Stimulated activated CD4-positive, alpha-beta T cell treated with anti-CD3 and anti-CD28 coated beads, Interleukin-2, amount 100 ng/mL, for 24 hours (primary cell): ENCODE measurements at places on chromosomes 1 and 21.

DNA sequence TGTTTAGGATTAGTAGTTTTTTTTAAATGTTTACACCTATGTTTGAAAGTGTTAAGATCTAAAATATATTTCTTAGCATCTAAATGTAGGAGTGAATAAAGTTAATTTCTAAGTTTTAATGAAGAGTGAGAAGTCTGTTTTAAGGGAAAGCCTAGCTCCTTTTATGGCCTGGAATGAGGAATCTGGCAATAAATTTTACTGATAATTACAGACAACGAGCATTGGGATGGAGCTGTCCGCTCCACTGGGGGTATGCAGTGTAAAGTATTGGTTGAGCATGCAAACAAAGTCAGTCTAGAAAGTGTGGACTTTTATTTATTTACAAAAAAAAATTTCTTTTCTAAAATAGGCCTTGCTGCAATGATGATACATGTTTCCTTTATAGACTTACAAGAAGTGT lies 19.0 kb downstream of the CLIC6 start:
- no peak for DNase-seq

DNA sequence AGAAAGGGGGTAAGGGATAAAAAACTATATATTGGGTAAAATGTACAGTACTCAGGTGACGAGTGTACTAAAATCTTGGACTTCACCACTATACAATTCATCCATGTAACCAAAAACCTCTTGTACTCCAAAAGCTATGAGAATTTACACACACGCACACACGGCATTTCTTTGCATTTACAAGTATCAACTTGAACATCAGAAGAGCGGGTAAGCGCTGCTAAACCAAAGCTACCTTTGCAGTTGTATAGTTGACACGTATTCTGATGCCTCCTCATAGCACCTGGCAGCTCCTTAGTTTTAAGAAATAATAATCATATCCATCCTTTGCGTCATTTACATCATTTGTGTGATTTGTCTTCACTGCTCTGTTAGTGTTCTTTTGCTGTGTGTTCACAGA lies 17.6 kb downstream of the CDC42BPA start:
- DNase-seq, result no peak

DNA sequence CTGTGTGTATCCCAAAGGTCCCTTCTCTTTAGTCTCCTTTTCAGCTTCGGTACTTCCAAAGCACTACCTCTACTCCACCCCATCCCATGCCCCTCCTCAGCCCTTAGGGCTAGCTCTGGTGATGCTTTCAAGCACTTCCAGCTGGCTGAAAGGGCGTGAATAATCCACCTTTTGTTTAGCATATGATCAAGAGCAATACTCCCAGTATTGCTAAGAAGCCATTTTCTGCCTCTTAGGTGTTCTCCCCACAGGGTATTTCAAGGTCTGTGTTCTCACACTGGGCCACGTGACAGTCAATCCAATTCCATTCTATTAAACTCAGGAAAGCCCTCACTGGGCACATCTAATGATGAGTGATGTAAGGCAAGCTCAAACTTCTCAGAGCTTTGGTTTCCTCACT lies 298.5 kb upstream of the PROX1 start:
- no peak for DNase-seq

- DNase-seq, result no peak
These were observed 25.1 kb downstream of the COL6A2 start for GRCh38 chr21:46122758-46123683.

GRCh38 chr1:65812065-65812464 lies 19.4 kb downstream of the PDE4B start:
- DNase-seq, result peak; percentile 55

DNA sequence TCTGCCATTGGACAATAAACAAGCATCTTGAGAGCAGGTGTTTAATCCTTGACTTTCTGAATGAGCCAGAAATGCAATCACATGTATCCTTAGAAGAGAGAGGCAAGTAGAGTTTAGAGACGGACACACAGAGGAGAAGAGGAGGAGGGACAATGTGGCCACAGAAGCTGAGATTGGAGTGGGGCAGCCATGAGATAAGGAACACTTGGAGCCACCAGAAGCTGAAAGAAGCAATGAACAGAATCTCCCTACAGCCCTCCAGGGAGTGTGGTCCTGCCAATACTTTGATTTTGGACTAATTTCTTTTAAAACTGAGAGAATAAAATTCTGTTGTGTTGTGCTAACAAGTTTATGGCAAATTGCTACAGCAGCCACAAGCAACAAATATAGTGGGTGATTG lies 141.0 kb downstream of the ATP6V1G3 start:
- DNase-seq, result no peak

GRCh38 chr21:40454057-40454456 lies 392.9 kb downstream of the DSCAM start:
- DNase-seq, result no peak

DNA sequence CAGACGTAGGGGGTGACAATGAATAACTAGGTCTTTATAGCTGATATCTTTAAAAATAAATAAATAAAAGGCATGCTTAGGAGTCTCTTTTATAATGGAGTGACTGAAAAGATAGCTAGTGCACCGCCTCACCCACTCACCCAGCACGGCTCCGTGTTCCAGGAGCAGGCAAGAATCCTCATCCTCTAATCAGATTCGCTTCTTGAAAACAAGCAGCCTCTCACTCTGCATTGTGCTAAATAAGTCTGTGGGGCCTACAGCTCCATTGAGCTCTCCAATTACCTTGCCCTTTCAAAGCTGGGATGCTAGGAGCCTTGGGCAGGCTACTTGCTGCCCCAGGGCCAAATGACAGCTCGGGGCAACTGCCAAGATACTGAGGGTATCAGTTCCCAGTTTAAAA lies 91.5 kb downstream of the TIAM1 start:
- no peak for DNase-seq

DNA sequence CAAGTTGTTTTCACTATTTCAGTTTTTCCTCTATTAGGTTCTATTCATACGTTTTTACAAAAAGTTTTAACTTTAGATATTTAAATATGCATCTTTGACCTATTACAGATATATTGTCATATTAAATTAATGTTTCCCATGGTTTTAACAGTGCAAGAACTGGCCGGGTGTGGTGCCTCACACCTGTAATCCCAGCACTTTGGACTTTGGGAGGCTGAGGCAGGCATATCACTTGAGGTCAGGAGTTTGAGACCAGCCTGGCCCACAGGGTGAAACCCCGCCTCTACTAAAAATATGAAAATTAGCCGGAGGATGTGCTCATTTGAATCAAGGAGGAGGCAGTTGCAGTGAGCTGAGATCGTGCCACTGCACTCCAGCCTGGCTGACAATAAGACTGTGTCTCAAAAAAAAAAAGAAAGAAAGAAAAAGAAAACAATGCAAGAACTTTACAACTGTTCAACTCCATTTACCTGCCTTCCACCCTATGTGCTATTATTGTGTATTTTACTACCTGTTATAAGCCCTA lies 19.8 kb upstream of the TINAGL1 start:
- no peak for DNase-seq

DNA sequence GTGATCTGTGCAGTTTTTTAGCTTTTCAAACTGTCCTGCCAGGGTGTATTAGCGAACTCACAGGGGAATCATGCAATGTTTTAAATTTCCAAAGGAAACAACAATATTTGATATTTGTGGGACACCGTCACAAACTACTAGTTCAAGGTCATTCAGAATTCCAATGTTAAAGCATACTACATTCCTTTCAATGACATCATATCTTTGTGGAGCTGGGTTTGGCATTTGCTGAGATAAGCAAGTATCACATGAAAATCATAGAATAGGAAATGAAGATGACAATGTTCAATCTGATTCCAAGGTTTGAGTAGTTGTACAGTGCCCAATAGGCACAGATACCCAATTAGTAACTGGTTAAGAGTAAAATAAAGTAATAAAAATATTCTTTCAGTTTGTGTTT lies 35.6 kb downstream of the NUF2 start:
- DNase-seq, result no peak

DNA sequence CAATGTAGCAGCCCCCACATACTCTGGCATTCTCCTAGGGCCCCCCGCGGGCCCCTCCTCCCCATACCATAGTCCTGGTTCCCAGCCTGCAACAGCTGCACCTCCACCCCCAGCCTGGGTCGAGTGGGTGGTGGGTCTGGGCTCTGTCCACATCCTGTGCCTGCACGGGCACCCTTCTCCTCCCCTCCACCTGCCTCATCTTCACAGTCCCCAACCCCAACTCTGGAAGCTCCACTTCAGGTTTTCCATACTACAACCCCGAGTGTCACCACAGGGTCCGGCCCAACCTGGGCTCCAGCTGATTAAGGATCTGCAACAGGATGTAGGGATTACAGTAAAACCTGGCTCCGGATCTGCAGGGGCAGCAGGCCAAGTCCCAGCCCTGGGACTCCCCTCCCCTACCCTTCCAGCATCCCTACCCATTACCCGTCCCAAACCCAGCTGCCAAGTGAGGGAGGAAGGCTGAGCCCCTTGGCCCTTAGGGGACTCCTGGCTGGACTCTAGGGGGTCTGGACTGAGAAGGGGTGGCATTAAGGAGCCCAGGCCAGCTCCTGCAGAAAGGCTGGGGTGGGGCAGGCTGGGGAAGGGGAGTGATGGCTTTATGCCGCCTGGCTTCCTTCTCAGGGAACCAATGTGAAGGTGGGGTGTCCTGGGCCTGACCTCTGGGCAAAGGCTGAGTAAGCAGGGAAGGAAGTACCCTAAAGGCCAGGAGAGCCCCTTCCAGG lies 116.8 kb downstream of the CASZ1 start:
- DNase-seq, result no peak

- DNase-seq, result no peak
These were observed 19.2 kb downstream of the PKP1 start for GRCh38 chr1:201302163-201303152.

DNA sequence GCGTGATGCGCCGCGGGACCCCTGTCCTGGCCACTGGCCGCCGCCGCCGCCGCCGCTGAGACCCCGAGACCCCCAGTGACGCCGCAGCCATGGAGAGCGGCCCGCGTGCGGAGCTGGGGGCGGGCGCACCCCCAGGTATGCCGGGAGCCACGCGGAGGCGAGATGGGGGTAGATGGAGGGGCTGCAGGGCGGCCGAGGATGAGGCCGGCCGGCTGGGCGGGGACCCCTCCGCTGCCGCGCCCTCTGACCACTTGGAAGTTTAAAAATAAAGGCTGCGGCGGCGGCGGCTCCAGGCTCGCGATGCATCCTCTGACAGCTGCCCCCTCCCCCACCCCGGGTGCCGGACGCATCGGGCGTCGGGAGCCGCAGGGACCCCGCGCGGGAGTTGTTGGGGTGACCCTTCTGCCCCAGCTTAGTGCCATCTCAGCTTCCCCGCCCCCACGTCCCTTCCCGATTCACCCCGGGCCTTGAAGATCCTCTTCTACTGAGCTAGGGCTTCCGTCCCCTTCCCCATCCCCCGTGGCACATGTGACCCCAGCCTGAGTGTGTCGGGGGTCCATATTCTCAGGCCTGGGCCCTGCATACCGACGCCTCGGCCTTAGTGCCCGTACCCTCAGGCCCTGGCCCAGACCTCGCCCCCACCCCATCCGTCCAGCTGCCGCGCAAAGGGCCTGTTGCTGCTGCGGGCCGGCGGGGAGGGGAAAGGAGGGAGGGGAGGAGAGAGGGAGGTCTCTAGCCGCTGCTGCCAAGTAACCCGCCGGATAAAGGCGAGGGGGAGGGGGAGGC lies 562 bp downstream of the MAP7D1 start:
- DNase-seq, result peak; percentile 71

DNA sequence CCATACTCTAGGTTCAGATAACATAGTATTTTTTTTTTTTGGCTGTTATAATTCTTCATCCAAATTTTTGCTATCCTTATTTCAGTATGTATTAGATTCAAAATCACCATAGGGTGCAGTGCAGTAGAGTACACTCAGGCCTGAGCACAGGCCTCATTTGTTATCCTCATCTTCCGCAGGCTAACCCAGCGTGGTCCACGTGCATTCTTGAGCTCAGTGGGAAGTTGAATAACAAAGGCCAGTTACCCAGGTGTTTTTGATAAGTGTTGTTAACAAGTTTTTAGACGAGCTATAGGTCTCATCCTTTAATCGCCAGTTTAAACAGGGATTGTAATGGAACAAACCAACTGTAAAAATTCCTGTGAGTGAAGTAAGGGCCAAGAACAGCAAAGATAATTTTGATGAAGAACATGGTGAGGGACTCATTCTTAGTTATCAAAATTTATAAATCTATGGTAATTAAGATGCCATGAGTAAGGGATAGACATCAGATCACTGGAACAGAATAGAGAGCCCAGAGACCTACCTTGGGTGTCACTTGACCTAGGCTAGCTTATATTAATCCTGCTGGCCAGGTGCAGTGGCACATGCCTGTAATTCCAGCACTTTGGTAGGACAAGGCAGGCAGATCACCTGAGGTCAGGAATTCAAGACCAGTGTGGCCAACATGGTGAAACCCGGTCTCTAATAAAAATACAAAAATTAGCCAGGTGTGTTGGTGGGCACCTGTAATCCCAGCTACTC lies 22.0 kb downstream of the FLVCR1 start:
- no peak for DNase-seq

DNA sequence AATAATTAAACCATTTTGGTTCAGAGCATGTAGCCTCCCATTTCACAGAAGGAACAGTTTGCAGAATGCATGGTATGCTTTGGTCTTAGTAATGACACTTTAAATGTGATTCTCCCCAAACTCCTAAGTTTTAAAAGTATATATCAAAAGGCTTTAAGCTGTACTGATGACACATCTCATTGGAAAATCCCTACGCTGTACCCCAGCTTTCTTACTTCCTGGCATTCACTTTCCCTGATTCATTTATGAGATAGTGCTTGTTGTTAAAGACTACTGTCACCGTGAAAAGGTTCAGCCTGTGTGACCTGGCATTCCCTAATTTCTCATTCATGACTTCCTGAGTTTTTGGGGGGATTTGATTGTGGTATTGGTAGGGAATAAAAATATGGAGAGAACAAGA lies 53.4 kb downstream of the MPZL1 start:
- DNase-seq, result no peak

DNA sequence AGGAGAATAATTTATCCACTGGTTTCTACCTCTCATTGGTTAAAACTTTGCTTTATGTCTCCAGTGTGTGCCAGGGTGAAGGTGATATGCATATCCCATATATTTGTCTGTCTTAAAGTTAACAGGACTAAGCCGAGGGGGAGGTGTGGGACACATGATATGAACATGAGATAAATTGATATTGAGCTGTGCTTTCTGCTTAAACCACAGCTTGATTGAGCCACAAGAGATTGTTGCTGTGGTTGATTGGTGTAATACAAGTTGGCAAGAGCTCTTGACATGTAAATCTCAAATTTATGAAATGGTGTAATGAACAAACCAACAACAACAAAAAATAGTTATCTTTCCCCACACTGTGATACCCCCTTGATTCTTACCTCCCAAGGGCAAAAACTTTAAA lies 1295.5 kb upstream of the NCAM2 start:
- no peak for DNase-seq

- DNase-seq, result no peak
These were observed 59.3 kb downstream of the ACP6 start for GRCh38 chr1:147611021-147611426.
